ENCODE measurements at places on chromosomes 16 and 17.

- DNase-seq = no peak
These were observed 85.9 kb downstream of the SNX29 start for GRCh38 chr16:12062343-12063003.

GRCh38 chr16:70470927-70471341, 16.5 kb downstream of the FCSK start:
- peak; percentile 76 for DNase-seq

DNA sequence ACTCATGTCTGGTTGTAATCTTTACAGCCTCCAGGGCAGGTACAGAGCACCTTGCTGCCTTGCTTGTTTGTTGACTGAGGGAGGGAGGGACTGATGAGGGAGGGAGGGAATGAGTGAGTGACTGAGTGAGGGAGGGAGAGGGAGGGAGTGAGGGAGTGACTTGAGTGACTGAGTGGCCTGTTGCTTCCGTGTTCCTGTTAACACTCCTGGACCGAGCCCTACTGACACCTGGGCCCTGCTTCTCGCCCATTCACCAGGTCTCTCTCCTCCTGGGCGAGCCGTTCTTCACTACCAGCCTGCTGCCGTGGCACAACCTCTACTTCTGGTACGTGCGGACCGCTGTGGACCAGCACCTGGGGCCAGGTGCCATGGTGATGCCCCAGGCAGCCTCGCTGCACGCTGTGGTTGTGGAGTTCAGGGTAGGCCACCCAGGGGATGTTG, 41.2 kb downstream of the PRMT7 start:
- DNase-seq = no peak

DNA sequence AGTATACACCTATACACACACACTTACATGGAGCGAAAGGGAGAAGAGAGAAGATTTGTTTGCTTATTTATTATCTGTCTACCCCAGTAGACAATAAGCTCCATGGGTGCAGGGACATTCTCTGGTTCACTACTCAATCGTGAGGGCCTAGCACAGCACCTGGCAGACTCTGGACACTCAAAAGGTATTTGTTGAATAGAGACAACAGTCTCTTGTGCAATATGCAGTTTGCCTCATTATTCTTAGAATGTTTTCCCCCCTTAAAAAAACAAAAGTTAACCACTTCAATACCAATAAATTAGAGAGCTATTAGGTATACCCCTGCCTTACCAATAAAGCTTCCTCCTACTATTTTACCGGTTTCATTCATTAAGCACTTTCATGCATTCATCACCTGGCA, 2.0 kb downstream of the AKAP10 start:
- DNase-seq = no peak

GRCh38 chr17:77881545-77881944, 77.0 kb upstream of the TNRC6C start:
- no peak for DNase-seq

- no peak for DNase-seq
These were observed 178.4 kb upstream of the C17orf78 start for GRCh38 chr17:37197336-37197735.

DNA sequence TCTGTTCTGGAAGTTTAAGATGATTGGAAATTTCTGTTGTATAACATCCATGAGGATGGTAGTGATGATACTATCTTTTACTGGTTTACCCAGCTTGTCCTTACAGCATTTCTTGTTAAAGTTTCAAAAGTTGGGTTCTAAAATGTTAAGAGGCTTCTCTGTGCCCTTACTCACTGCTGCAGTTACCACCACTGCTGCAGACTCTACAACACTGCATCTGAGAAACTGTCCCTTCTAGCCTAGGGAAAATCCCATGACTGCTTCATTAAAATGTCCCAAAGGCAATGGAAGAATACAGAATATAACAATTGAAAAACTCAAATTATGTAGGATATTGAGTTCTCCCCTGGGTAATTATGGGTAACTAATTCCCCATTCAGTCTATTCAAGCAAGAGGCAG, 3.8 kb upstream of the NSRP1 start:
- no peak for DNase-seq

DNA sequence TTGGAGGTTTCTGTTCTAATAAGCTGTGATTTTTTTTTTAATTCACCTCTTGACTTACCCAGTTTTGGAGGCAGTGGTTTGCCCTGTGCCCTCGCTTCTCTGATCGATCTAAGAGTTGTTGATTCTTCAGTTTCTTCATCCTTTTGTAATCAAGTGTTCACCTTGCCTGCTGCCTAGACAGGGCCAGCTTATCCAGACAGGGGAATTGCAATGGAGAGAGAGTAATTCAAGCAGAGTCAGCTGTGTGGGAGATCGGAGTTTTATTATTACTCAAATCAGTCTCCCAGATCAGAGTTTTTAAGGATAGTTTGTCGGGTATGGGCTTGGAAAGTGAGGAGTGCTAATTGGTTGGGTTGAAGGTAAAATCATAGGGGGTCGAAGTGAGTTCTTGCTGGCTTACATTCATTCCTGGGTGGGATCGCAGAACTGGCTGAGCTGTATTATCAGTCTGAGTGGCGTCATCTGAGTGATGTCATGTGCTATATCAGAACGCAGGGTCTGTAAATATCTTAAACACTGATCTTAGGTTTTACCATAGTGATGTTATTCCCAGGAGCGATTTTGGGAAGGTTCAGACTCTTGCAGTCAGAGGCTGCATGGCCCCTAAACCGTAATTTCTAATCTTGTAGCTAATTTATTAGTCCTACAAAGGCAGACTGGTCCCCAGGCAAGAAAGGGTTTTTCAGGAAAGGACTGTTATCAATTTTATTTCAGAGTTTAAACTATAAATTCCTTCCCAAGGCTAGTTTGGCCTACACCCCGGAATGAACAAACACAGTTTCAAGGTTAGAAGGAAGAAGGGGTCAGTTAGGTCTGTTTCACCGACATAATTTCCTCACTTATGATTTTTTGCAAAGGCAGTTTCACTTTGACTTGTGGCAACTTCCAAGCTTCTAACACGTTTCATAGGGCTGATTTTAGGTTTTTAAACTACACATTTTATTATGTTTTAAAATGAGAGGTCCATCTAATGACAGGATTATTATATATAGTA, 21.5 kb upstream of the KCNJ16 start:
- DNase-seq = no peak

- DNase-seq = no peak
These were observed 53.2 kb upstream of the ZNF750 start for GRCh38 chr17:82892899-82893565.

GRCh38 chr17:20999044-20999573, 43.7 kb downstream of the USP22 start:
- no peak for DNase-seq

DNA sequence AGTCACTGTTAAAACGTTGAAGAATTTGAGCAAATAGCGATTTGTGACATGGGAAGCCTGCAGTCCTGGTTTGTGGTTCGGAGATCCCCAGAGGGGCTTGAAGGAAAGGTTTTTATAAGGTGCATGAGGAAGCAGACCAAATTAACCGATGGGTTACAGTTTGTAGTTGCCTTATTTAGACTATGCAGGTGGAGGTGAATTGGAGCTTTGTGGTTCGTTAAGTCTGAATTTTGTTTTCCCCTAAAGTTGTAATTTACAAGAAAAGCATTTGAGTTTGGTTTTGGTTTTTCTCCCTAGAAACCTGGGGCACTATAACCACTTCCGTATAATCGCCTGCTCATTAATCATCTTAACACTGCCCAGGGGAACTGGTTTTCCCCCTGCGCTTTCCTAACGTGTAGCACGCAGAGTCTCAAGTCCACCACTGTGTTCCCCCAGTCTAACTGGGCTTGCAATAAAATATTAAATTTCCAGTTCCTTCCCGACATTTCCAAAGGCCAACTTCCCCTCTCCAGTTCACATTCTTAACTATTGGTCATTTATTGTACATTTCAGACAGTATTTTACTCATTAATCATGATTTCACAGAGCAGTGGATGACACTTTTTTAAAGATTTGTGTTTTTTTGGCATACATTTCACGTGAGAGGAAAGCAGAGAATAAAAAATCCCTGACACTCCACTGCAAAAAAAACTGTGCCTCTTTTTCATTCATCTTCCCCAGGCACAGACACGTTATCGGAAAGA, 932 bp downstream of the ZNF267 start:
- DNase-seq = no peak

- DNase-seq = no peak
These were observed 176.8 kb downstream of the TANC2 start for GRCh38 chr17:63142836-63143235.

- no peak for DNase-seq
These were observed 1.8 kb downstream of the SALL1 start for GRCh38 chr16:51149251-51149661.

GRCh38 chr16:87740441-87740840, 25.3 kb downstream of the KLHDC4 start:
- DNase-seq = no peak

DNA sequence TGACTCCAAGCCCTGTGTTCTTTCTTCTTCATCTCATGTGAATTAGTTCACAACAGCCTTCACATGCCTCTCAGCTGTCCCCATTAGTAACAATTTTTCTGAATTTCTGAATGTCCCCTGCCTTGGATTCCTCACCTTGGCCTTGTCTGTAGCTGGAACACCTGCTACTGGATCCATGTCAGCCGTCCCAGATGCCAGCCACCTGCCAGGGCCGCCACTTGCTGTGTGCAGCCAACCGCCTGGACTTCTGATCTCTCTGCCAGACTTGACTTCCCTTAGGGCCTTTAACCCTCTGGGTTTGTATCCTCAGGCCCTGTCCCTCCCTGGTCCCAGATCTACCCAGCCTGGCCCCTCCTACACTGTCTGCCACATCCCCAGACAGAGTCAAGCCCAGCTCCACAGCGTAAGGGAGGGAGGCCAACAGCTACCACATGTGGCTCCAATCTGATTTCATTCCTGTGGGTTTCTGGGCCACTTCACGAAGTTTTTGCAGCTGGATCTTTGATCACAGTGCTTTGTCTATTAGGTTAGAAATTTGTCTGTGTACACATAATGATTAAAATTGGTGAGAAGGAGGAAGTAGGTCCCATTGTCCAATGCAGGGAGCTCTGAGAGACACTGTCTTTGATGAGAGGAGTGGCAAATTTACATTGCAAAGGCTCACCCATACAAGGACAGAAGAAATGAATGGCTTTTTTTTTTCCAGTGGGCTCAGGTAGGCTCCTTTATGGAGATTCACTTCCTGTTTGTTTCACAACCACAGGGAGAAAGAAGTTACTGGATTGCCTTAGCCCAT, 15.3 kb downstream of the MPP2 start:
- peak; percentile 33 for DNase-seq

- DNase-seq = no peak
These were observed 1074.6 kb upstream of the RBFOX1 start for GRCh38 chr16:6258056-6258455.

DNA sequence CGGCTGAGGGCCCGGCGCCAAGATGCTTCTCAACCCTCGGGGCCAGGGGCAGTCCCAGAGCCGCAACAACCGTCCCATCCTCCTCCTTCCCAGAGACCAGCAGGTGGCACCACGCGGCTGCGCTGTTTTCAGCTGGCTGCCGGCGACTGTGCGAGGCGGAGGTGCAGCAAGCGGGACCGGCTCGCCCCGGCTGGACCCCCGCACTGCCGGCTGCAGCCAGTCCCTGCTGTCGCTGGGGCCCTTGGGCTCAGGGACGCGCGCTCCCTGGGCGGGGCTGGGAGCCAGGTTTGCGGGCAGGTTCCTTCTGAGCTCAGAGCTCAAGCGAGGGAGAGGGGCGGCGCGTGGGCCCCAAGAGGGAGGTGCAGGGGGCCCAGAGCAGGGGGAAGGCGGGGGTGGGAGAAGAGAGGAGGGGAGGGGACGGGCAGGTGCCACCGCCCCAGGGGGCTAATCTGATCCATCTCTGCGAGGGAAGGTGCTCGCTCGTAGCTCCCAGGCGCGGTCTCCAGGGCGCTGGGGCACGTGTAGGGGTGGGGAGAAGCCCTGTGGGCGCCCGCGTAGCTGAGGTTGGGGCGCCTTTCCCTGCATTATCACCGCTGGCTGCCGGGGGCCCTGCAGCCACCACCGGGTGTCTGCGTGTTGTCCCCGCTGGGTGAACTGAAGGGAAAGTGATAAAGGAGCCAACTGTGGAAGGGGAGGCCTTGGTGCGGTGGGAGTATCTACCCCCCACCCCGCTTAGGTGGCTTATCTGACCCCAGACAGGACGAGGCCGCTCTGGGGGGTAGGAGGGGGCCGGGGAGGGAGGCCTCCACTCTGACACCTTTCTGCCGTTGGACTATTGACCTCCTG, 24.2 kb downstream of the STAT5A start:
- DNase-seq = peak; percentile 93

DNA sequence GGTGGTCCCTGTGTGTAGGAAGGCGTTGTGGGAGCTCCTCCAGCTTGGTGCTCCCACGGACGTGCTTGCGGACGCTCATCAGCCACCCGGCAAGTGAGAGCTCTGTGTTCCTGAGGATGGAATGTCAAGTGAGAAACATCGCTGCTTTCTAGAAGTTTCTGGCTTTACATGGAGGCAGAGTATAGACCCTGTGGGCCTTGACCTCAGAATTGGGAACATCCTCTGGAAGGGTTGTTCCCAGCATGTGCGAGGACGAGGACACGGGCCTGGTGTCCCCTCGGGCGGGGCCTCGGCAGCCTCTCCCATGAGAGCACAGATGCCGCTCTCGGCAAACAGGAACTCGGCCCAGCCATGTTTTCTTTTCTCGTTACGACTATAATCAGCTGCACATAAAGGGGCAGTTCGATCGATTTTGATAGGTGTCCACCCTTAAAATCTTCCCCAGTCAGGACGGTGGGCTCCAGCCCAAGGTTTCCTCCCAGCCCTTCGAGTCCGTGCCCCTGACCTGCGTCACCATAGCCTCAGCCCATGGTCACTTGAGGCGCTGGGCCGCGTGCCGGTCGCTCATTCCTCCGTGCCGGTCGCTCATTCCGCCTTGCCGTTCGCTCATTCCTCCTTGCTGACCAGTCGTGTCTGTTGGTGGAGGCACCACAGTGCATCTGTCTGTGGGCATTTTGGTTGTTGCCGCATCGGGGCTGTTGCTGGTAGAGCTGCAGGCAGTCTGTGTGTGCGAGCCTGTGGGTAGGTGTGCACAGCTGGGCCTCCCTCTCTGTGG, 91.3 kb upstream of the ZNF750 start:
- peak; percentile 9 for DNase-seq

DNA sequence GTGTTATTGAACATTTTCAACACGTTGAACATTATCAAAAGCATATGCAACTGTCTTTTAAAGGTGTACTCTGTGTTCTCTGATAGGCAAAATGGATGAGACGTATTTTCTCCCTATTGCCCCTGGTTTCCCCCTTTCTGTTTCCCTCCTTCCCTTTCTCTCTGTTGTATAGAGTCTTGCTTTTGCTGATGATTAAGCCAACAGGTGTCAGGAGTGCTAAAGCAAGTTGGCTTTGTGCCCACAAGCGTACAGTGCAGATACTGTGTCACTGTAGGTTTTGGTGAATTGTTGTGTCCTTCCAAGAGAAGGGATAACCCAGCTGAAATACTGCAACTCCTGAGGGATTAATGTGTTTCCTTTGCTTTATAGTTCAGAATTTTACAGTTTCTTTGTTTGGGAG, 74.4 kb downstream of the COX10 start:
- no peak for DNase-seq

GRCh38 chr17:29089601-29090044, 46.7 kb downstream of the PIPOX start:
- no peak for DNase-seq

DNA sequence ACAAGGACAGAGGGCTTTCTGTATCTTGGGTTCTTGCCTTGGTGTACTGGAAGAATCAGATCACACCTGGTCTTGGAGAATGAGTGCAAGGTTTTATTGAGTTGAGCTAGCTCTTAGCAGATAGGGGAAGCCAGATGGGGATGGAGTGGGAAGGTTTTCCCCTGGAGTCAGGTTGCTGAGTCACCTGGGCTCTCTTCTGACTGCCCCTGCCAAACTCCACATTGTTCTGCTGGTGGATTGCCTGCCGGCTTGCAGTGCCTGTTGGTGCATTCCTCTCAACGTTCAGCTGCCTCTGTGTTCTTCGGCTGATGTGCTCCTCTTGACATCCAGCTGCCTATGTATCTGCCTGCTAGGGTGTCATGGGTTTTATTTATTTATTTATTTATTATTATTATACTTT, 1431.1 kb downstream of the CDH8 start:
- DNase-seq = no peak

Measured in WTC11 (cell line).